ENCODE measurements at places on chromosomes 7 and 10.

DNA sequence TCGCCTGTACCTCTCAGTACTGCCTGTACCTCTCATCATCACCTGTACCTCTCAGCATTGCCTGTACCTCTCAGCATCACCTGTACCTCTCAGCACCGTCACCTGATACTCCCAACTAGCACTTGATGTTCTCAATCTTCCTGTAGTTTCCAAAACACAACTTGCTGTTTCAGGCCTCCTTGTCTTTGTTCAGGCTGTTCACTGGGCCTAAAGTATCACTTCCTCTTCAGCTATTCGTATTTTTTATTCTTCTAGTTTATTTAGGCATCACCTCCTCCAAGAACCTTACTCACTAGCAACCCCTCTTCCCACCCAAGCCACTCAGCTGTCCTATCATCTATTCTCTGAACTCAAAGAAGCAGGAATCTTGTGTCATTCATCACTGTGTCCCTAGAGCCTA lies 24.1 kb downstream of the OR6B1 start:
- DNase-seq: no peak

DNA sequence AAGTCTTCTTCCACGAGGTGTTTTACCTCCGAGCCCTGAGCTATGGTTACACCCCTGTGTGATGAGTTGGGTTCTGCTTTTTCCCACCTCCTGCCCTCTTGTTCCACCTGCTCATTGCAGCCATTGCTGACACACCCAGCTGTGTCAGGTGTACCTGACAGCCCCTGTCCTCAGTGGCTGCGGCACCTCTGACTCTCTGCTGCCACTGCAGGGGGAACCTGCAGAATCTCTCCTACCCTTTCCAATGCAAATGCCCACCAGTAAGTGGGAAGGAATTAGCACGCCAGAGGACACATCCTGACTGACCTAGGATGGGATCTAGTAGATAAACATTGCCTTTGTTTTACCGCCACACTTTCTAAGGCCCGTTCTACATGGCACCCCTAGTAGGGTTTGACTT lies 600.9 kb upstream of the MKI67 start:
- DNase-seq: no peak

- no peak for DNase-seq
Measured at GRCh38 chr7:146355216-146355615, 238.6 kb downstream of the CNTNAP2 start.

DNA sequence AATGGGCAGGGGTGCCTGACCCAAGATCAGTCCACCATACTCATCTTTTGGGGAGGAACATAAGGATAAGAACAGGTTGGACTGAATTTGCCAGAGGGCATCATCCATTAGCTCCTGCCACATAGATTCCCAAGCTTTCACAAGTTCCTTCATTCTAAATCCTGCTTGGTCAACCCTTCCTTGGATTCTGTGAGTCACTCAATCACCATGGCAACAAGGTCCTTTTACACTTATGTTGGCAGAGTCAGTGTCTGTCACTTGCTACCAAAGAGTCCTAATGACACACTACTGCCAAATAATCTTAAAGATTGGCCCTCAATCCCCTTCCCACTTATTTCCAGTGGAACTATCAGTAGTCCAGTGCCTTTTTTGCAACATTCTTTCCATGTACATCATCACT lies 5.0 kb upstream of the LGI1 start:
- DNase-seq: no peak
